ENCODE measurements at places on chromosomes 12 and 14.

- no peak for DNase-seq
Measured at GRCh38 chr14:66636240-66636639, 128.3 kb downstream of the GPHN start.

- DNase-seq = no peak
Measured at GRCh38 chr12:16622338-16622737, 16.4 kb upstream of the LMO3 start.

GRCh38 chr14:53902307-53902706 lies 54.3 kb downstream of the BMP4 start:
- no peak for DNase-seq

GRCh38 chr12:57726884-57727757 lies 11.4 kb downstream of the AGAP2 start:
- DNase-seq = no peak

DNA sequence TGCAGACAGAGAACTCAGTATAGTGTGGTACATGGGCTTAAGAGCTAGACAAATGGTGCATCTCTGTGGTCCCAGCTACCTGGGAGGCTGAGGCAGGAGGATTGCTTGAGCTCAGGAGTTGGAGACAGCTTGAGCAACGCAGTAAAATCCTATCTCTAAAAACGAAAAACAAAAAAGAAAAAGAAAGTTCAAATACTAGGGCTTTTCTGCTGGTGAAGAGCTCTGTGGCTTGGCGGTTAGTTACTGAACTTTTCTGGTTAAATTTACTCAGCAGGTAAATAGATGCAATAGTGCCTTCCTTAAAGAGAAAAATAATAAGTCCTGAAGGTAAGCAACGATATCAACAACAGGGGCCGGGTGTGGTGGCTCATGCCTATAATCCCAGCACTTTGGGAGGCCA lies 31.4 kb upstream of the RAP1B start:
- no peak for DNase-seq

- no peak for DNase-seq
Measured at GRCh38 chr14:42862114-42862513, 1255.4 kb downstream of the LRFN5 start.

DNA sequence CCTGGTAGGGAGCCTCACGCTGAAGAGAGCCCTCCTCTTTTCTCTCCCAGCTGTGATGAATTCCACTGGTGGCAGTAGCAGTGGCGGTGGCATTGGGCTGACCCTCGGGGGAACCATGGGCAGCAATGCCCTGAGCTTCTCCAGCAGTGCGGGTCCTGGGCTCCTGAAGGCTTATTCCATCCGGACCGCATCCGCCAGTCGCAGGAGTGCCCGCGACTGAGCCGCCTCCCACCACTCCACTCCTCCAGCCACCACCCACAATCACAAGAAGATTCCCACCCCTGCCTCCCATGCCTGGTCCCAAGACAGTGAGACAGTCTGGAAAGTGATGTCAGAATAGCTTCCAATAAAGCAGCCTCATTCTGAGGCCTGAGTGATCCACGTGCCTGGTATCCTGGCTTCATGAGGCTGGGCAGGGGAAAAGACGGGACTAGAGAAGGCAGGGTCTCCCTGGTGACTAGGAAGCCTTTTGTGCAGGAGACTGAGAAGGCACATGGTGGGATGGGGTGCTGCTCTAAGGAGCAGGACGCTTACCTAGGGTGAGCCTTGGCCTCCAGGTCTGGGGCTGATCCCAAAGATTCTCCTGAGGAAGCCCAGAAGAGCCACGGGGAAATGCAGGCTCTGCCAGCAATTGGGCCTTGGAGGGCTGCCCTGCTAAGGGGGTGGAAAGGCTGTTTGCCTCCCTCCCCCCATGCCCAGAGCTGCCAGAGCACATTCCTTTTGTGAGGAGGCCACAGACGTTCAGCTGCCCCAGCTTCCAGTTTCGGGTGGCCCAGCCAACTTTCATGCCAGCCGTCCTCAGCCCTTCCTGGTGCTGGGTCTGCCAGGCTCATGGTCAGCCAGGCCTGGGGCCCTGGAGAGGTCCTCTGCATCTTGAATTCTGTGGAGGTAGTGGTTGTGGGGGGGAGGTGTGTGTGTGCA lies 15.8 kb downstream of the KRT7 start:
- DNase-seq = no peak

- DNase-seq = no peak
Measured at GRCh38 chr12:72102150-72102549, 163.5 kb downstream of the TPH2 start.

- DNase-seq = no peak
Measured at GRCh38 chr12:105018012-105018411, 31.9 kb downstream of the NOPCHAP1 start.

- DNase-seq = peak; percentile 52
Measured at GRCh38 chr12:84912198-84913128, at the start of gene SLC6A15. Gene SLC6A15 (minus strand): TSS chr12:84912799. CDS start chr12:84892120, 20,679 bp downstream.

- DNase-seq = no peak
Measured at GRCh38 chr12:7197841-7198240, 8.4 kb downstream of the PEX5 start.

GRCh38 chr12:103791350-103791920 lies 49.6 kb downstream of the NT5DC3 start:
- no peak for DNase-seq

DNA sequence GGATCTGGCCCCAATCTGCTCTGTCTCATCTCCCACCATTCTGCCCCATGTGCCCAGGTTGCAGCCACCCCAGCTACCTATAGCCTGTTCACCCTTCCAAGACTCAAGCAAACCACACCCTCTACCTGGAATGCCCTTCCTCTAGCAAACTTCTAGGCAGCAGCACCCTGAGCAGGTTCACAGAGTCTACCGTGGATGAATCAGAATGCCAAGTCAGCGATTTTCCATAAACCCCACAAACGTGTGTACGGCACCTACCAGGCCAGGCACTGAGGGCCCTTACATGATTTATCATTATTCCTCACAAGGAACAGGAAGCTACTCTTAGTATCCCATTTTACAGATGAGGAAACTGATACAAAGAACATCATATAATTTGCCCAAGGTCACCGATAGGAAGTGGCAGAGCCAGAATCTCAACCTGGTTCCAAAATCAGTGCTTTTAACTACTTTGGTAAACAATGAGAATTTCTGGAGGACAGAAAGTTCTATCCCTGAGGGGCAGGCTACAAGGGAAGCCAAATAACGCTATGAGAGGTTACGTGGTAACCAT lies 28.0 kb upstream of the DHRS4 start:
- no peak for DNase-seq

GRCh38 chr12:108289350-108290161 lies 49.6 kb downstream of the CMKLR1 start:
- no peak for DNase-seq

GRCh38 chr14:96039633-96040311 lies 610 bp downstream of the C14orf132 start:
- DNase-seq = no peak

DNA sequence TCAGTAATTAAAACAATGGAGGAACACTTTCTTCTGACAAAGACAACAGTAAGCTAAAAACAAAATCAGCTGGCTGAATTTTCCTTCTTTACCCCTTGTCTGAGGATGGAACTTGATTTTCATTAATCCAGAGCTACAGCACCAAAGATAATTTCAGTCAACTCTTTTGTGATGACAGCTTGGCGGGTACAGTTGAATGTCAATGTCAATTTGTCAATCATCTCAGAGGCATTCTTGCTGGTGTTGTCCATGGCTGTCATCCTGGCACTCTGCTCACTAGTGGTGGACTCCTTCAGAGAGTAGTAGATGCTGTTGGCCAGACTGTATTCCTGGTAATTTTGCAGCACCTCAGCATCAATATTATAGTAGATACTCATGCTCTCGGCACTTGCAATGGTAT lies 34.4 kb upstream of the BMP4 start:
- no peak for DNase-seq

DNA sequence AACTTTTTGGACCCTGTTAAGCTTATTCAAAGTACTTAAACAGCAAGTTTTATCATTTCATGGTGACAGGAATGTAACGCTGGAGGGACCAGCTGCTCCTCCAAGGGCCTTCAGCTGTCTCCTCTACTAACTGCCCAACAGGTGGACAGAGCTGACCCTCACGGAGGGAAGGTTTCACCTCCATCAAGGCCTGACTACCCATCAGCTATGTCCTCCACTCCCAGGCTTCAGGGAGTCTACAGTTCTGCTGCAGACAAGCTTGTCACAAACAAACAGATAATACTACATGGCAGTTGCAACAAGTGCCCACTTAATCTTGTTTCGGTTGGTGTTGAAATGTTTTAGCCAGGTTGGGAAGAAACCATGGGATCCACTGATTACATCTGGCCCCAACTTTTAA lies 175.1 kb downstream of the TTC7B start:
- DNase-seq = no peak

GRCh38 chr12:92786045-92786444 lies 83.3 kb downstream of the PLEKHG7 start:
- no peak for DNase-seq

- DNase-seq = no peak
Measured at GRCh38 chr14:32625211-32625610, 296.1 kb downstream of the AKAP6 start.

DNA sequence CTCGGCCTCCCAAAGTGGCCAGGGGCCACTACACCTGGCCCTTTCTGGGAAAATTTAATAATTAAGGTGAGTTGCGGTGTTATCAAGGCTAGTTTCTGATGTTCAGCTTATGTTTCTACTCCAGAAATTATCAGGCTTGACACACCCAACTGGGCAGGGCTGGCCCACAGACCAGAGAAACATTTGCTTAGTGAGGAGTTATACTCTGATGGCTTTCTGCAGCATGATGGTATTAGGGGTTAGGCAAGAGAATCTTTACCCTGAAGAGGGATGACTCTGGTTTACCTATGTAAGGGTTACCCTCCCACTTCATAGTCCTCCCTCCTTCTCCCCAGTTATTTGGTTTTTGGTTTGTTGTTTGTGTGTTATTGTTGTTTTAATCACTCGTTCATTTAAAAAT lies 24.5 kb upstream of the HECTD1 start:
- DNase-seq = no peak

DNA sequence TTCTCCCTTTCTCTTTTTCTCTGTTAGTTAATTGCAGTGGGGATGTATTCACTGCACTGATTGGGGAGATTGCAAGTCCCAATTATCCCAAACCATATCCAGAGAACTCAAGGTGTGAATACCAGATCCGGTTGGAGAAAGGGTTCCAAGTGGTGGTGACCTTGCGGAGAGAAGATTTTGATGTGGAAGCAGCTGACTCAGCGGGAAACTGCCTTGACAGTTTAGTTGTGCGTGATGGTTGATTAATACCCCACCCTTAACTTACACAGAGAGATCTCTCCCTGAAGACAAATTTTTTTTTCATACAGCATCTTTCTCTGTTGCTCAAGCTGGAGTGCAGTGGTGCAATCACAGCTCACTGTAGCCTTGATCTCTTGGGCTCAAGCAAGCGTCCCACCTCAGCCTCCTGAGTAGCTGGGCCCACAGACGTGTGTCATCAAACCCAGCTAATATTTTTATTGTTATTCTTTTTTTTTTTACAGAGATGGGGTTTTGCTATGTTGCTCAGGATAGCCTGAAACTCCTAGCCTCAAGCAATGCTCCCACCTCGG lies 4.6 kb downstream of the C1S start:
- DNase-seq = no peak

DNA sequence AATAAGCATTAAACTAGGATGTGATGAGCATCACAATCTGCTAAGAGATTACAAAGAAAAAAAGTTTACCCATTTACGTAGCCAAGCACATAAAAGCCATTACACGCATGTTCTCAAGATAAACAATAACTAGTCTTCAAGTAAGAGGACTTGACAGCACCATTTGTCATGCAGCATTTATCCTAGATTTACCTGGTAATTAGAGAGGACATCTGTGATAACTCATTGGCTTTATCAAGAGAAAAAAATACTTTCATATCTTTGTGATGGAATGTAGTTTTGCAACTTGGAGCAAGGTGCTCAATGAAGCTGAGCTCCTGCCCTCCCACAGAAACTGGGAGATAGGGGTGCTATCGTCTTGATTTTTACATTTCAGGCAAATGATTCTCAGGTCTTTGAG lies 1023.7 kb downstream of the FSCB start:
- no peak for DNase-seq

- no peak for DNase-seq
Measured at GRCh38 chr12:131909752-131910219, 15.4 kb downstream of the ULK1 start.

DNA sequence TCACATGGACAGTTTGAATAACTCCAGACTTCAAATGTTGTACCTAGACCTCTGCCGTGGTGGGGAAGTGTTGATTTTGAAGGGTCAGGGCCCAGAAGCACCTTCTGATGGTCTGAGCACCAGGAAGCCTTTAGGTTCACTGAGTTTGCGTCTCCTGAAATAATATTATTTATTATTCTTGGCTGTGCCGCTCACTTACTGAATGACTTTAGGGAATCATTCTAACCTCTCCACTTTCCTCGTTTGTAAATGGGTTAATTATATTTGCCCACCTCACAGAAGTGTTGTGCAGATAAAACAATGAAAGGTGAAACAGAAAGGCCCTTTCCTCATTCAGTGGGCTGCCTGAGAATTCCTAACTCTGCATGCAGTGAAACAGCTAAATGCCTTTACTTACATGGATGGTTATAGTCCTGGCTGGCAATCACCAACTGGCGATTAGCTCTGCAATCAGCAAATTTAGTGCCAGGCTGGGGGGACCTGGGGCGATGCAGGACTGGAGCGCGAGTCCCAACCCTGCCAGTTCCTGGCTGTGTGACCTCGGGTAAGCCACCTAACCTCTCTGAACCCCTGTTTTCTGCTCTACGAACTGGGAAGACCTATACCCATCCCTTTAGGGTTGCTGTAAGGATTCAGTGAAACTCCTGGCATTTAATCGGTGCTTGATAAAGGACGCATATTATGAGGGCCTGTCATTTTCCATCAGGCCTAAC lies 57.5 kb downstream of the MAP1LC3B2 start:
- no peak for DNase-seq

GRCh38 chr14:71113376-71113775 lies 206.1 kb downstream of the PCNX1 start:
- peak; percentile 53 for DNase-seq

GRCh38 chr12:15772405-15773018 lies 16.7 kb downstream of the EPS8 start:
- peak; percentile 18 for DNase-seq

GRCh38 chr12:120265473-120266179 lies at the start of gene PXN:
Gene PXN (minus strand): TSS chr12:120265730. CDS start chr12:120265629, 101 bp downstream.
- peak; percentile 36 for DNase-seq

DNA sequence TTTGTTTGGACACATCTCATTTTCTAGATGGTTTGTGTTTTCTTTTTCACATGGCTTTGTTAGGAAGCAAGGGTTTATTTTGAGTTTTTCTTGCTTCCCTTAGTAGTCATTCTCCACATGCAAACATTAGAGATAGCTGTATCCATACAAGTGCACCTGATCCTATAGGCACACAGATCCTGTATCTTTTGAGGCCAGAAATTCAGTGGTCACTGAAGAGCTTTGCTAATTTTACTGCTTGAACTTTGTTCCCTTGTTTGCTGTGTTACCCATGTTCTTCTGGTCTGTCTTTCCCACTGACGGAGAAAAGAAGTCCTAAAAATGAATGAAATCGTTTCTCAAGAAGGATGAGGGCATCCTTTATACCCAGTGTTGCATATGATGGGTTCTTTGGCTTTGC lies 14.7 kb downstream of the HMGA2 start:
- no peak for DNase-seq

Data from amniotic stem cell (primary cell).